ENCODE measurements at places on chromosomes 5 and 9.

GRCh38 chr5:2038321-2039179 lies 155.8 kb upstream of the IRX4 start:
- DNase-seq, result peak; percentile 41

DNA sequence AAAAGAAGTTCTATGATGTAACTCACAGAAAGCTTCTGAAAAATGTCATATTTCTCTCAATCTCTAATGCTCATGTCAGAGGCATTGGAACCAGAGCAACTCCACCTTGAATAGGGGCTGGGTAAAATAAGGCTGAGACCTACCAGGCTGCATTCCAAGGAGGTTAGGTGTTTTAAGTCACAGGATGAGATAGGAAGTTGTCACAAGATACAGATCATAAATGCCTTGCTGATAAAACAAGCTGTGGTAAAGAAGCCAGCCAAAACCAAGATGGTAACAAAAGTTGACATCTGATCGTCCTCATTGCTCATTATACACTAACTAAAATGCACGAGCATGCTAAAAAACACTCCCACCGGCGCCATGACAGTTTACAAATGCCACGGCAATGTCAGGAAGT lies 411.1 kb upstream of the GRIA1 start:
- DNase-seq, result no peak

DNA sequence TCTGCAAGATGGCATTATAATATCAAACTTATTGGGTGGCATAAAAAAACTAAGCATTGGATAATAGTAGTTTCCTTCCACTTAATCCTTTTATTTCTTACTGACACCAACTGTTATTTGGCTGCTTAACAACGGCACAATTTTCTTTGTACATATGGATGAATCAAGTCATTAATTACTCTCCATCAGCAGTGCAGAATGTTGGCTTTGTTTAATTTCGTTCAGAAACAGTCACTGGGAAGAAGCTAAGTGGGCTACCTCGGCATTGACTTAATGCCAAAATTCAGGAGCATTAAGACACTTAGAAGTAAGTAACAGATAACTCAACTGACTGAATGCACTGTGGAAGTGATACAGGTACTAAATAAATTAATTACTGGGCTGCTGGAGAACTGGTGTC lies 460.4 kb downstream of the CTNND2 start:
- DNase-seq, result no peak

GRCh38 chr5:3393122-3393919 lies 202.3 kb upstream of the IRX1 start:
- no peak for DNase-seq

DNA sequence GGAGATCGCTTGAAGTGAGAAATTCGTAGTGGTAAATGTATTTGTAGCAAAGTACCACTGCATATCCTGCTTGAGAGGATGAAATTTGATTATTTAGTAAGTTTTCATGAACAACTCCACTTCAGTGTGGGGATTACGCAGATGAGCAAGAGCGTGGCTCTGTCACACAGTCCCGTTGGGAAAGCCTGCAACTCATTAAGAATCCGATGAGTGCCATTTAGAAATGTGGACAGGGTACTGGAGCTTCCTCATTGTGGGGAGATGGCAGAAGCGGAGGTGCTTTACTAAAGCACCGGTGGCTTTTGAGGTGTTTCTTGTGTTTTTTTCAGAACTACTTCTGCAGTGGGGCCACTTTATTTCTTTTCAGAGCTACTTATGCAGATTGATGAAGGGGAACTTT lies 1.4 kb downstream of the TJP2 start:
- no peak for DNase-seq

- DNase-seq, result no peak
Observed at GRCh38 chr5:68745448-68745847, 348.4 kb upstream of the SLC30A5 start.

DNA sequence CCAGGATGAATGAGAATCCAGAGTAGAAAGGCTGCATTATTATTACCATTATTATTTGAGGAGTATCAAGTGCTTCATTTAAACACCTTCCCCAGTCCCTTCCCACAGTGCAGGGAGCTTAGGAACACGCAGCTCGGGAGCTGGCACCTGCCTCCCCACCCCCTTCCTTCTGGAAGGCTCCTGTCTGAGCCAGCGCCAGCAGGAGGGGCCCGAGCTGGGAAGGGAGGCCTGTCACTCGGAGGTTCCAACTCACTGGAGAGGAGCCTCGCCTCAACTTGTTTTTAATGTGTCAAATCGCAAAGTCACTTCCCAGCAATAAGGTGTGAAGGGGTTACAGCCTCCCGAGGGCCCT lies 156.4 kb upstream of the IRX4 start:
- DNase-seq, result no peak

- DNase-seq, result no peak
Observed at GRCh38 chr9:933356-933755, 43.1 kb upstream of the DMRT3 start.

GRCh38 chr5:81151546-81151945 lies 81.6 kb upstream of the CKMT2 start:
- DNase-seq, result no peak

- DNase-seq, result no peak
Observed at GRCh38 chr9:93894691-93895079, 60.5 kb downstream of the BARX1 start.

DNA sequence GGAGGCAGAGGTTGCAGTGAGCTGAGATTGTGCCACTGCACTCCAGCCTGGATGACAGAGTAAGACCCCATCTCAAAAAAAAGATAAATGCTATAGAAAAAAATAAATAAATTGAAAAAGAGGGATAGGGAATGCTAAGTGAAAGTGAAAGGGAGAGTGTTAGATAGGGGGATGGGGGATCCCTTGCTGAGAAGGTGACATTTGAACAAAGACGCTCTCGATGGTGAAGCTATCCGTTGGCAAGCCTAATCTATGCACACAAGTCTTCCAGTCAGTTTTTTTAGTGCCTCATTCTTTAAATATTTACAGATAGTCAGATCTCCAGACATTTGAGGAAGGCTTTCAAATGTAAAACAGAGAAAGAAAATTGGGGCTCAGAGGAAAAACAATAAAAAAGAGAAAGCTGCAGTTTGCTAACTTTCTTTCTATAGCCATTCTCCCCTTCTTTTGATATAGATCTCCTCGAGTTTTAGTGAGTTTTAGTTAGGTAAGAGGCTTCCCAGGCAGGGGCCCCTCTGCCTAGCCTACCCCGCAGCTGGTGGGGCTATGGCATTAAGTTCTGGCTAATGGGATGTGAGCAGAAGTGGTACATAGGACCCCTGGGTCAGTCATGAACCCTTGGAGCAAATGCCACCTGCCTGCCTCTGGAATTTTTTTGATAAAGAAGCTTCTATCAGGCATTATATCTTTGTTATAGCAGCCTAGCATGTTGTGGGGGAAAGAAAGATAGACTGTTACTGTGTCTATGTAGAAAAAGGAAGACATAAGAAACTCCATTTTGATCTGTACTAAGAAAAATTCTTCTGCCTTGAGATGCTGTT lies 12.0 kb downstream of the GLRX start:
- DNase-seq, result no peak

DNA sequence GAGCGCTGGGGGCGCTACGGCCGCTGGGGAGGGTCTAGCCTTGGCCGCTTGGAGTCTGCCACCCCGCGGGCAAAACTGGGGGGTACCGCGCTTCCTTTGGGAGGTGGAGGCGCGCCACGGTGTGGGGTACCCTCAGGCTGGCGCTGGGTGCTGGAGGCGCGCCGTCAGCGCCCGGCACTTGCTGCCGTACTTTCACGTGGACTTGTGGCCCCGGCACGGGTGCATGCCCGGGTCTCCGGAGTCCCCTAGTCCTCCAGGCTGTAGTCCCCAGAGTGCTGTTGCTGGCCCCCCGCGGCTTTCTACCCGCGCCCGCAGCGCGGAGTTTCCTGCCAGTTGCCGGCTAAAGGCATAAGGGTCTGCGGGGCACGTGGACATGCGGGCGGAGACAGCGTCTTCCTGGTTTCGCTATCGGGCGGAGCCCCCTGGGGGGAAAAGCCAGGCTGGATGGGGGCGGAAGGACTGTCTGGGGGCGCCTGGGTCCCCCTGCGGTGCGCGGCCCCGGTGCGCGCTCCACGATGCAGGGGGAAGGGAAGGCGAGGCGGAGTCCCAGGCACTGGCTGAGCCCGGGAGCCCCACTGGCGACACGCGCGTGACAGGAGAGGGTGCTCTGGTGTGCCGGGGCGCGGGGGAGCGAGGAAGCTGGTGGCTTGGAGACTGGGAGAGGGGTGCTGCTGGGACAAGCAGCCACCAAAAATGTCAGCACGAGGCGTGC lies 666 bp downstream of the PPARGC1B start:
- DNase-seq, result peak; percentile 27

- no peak for DNase-seq
Observed at GRCh38 chr5:31664566-31664965, 25.6 kb downstream of the PDZD2 start.

- no peak for DNase-seq
Observed at GRCh38 chr5:137320056-137321045, 178.8 kb downstream of the SPOCK1 start.

DNA sequence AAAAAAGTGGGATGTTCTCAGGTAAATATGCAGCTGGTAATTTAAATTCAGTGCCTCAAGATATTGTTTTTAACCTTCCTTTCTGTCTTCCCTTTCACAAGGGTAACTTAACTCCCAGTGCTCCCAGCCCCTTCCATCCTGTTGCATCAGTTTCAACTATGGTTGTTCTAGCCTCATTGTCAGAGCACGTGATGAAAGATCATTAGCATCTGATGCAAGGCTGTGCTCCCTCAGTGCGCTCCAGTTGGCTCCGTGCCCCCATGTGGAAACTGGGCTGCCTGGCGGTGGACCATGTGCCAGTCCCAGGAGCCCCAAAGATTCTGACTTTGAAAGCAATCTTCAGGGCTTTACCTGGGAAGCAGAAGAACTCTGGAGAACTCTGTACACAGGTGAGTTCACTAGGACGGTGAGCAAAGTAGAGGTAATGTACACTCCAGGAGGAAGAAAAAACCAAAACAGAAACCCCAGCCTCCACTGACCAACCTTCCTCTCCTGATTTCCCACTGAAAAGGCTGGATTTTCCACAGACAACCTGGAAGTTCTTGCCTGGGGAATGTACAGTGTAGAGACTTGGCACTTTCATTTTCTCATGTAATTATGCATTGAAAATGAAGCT lies 96.9 kb downstream of the SLC1A3 start:
- no peak for DNase-seq

DNA sequence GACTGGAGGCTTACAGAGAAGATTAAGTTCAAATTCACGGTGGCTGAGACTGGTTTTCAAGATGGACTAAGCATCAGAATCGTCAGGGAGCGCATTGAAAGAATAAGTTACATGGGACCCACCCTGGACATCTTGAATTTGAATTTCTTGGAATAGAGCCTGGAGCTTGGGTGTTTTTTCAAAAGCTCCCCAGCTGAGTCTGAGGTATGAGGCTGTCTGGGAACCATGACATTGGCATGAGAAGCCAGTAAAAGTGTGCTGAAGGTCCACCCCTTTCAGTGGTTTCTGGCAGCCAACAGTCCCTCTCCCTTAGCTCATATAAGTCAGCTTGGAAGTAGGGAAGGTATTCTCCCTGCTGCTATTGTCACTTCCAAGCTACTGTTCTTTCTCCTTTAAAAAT lies 97.8 kb downstream of the MAST4 start:
- DNase-seq, result no peak
